CD4-positive, alpha-beta T cell treated with Interleukin-2 at 100 ng/mL for 4 hours (primary cell): ENCODE measurements at places on chromosomes 2 and 18.

DNA sequence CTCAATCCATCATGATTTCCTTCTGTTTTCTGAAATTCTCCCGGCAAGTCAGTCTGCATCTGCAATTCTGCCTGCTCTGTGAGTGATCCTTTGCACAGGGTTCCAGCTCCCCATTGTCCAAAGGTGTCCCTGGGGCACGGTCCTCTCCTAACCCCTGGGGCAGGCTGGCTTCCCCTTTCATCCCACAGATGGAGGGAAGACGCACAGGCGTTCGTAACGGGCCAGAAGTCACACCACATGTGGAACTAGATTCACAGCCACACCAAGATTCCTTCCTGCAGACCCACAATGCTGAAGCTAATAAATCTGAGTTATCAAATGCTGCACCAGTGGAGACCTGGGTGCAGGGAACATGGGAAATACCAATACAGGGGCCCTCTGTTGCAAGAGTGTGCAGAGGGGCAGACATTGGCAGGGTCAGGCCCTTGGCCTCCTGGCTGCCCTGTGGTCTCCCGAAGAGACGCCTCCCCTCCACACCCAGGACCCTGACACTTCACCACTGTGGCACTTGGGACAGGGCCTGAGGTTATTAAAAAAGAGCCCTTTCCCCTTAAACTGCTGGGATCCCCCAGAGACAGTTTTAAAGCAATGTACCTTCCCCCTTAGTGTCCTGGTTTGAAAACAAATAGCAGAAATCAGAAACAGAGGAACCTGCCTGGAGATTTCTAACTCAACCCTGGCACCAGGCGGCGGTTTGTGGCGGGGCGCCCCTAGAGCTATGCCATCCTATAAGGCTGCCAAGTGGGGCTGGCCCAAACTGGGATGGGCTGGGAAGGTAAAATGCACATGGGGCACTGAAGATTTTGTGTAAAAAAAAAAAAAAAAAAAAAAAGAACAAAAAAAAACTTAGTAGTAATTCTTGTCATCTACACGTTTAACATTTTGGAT, 15.4 kb downstream of the ZNF516 start:
- no peak for DNase-seq

DNA sequence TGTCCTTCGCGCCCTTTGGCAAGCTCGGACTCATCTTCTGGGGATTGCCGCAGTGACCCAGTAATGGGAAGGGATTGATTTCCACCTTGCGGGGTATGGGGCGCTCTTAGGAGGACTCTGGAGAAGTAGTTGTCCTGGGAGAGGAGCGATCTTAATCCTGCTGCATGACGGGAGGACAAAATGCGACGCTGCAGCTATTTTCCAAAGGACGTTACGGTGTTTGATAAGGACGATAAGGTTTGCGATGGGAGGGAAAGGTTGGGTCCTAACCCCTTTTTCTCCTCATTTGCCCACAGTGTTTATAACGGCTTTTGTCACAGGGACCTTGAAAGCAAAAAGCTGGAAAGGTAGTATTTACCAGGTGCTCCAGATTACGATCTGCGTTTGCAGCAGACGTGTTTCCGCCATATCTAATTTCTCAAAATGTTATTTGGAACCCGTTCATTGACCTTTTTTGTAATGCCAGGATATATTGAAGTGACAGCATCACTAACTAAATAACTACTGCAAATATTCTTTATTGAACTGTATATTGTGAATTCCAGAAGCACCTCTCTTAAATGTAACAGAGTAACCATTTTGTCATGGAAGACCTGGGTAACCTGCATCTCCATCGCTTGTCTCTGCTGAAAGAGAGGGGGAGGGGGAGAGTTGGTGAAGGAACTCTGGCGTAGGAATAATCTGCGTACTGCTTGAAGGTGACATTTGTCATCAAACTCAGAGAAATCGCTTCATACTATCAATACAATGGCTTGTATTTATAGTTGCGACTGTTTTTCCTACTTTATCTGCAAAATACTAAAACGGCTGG, 590 bp downstream of the MDH1 start:
- DNase-seq: peak; percentile 1

- no peak for DNase-seq
Observed at GRCh38 chr2:42008241-42008921, 39.4 kb upstream of the PKDCC start.

DNA sequence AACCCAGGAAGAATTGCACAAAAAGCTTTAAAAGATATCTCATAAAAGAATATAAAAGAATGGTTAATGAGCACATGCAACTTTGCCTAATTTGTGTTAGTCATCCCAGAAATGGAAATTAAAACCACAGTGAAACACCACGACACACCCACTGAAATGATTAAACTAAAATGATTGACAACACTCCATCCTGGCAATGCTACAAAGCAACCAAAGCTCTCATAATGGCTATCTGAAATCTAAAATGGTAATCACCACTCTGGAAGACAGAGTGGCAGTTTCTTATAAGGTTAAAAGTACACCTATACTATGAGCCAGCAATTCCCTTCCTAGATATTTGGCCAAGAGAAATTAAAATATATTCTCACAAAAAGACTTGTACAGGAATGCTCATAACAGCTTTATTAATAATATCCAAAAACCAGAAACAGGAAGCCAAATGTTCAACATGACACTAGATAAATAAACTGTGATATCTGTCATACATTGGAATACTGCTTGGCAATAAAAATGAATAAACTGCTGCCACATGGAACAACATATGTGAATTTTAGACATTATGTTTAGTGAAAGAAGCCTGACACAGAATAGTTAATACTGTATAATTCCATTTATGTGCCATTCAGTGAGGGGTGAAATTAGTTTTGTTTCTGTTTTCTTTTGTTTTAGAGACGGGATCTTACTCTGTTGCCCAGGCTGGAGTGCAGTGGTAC, 105.3 kb upstream of the BCL2L11 start:
- DNase-seq: no peak

DNA sequence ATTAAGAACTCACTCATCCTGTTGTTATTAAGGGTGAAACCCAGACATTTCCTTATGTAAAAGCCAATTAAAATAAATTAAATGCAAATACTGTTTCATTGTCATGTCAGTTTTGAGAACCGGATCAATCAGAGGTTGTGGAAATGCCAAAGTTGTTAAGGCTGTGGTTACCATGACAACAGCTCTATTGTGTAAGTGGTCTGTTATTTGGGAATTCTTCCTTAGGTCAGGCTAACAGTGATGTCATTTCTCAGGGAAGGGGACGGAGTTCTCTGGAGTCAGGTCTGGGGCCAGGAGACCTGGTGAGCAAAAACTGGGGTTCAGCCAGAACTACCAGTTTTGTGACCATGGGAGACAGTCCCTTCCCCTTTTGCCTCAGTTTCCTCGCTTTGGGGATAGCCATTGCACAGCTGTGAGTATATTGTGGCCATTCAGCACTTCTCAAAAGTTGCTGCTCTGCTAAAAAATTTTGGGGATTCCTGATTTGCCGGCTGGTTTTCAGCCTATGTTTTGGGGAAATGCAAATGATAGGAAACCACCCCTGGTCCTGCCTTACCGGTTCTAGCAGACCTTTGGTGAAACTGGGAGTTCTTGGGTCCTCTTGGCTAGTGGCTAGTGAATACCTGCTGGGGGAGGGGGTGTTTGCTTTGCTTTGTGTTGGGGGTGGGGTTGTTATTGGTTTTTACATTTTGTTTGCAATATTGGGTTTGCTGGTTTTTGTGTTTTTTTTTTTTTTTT, 21.6 kb downstream of the HPCAL1 start:
- no peak for DNase-seq

GRCh38 chr2:36413218-36413617, 57.6 kb downstream of the CRIM1 start:
- DNase-seq: no peak

- DNase-seq: no peak
Observed at GRCh38 chr2:65919550-65920188, 487.3 kb upstream of the SPRED2 start.

DNA sequence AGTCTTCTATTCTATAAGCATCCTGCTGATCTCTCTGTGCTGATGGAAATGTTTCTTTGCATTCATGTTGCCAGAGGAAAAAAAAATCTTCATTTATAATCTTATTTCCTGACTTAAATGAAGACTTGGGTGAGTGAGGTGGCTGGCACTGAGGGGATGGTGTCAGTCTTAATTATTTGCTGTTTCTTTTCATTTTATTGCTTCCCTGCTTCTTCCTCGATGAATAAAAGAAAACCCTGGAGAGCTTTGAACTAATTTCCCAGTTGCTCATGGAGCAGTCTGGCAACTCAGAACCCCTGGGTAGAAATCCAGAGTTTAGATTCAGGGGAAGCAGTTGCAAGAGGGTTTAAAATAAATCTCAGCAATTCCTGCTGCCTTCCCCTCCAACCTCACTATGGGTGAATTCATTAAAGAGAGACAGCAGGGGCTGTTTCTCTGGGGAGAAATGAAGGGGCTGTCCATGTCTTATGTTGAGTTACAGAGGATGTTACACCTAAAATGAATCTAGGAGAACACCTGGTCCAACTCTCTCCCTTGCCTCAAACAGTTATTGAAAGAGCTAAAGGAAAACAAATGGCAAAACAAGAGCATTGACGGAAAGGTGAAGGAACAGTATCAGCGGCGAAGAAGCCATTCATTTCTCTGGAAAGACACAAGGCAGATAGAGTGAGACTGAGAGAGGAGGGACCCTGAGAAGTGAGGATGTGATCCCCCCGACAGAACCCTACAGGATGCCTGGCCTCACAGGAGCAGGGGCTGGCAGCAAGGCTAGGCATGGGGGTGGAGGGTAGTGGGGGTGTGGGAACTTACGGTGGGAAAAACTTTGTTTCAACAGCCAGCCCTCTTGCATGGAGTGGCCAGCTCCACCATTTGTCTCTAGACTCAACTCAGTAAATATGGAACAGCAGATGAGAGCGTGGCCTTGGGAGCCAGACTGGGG, 41.0 kb downstream of the SP110 start:
- no peak for DNase-seq

DNA sequence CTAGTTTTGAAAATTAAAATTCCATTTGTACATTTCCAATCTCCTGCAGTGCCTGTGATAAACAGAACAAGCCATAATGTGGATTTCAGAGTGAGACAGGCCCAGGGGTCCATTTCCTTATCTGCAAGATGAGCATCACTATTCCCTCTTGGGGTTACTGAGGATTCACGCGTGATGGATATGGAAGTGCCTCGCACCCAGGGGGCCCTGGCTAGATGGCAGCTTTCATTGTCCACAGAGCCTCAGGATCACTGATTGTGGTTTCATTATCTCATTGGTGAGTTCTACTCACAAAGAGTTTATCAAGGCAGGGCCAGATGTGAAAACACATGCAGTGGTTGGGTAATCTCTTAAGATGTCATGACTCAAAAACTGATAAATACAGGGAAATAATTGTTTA, 11.6 kb downstream of the CNGA3 start:
- DNase-seq: no peak

- no peak for DNase-seq
Observed at GRCh38 chr2:85246348-85246747, 81.4 kb downstream of the TGOLN2 start.

DNA sequence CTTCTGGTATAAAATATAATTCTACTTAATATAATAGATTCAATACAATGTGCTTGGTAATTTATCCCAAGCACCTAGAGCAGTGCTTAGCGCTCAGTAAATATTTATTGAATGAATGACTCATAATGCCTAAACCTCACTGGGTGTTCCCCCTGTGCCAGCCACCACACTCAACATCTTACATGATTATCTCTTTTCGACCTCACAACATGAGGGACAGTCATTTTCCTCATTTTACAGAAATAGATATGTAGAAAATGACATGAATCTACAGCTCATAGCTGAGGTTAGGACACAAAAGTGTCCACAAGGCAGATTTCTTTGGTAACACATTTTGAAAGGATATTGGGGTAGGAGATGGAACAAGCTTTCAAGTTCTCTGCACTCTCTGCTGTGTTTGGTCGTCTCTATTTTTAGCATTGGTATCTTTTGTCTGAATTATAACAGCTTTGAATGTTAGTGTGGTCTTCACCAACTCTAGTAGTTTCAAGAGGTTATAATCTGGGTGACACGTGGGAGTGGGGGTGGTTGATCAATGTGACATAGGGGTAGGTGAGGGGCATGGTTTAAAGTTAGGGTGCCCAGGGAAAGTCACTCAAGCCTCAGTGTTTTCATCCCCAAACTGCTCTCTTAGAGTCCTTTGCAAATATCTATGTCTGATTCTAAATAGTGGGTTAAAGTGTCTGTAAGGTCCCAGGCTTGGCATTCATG, 9.8 kb downstream of the MYOM1 start:
- no peak for DNase-seq

DNA sequence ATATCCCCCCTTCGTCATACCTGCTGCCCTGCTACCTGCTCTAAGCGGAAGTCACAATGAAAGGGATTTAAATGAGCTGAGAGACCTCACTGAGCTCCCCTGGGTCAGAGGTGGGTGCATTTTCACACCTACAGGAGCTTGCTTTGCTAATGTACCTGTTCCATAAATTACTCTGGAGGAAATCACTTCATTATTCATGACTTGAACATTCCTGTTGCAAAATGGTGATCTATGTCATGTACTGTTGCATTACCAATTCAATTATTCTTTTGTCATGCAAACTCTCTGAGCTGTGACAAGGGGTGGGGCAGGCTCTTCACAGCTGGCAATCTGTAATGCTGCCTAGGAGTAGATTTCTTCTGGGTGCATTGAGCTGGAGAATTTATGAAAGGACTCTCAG, 761.3 kb downstream of the TSN start:
- DNase-seq: no peak

GRCh38 chr2:98388601-98389250, 42.5 kb downstream of the CNGA3 start:
- DNase-seq: no peak

DNA sequence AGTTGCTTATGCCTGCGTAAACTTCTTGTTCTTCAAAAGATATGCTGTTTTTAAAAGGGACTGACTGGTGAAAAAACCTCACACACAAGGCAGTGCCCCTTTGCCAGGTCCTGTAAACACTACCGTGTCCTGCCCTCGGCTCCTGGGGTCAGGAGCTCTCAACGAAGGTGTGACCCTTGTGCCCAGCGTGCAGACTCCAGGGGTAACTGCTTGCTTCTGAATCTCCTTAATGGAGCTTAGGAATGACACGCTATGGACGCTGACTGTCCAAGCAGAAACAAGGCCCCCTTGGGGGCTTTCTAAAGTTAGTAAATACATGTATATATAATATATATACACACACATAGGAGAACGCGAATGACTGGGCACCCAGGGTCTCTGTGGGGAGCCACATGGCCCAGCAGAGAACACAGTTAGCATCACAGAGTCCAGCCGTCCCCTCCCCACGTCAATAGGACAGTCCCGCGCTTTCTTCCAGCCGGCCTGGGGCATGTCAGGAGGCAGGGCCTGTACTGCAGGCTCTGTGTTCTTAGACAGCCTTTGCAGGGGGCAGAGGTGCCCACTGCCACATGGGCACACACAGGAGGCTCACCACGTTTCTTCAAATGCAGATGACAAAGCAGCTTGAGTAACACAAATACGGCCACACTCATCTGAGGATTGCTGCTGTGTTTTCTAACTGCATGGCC, 96.1 kb downstream of the HDAC4 start:
- DNase-seq: no peak
